ENCODE measurements at places on chromosomes 2 and 18.

DNA sequence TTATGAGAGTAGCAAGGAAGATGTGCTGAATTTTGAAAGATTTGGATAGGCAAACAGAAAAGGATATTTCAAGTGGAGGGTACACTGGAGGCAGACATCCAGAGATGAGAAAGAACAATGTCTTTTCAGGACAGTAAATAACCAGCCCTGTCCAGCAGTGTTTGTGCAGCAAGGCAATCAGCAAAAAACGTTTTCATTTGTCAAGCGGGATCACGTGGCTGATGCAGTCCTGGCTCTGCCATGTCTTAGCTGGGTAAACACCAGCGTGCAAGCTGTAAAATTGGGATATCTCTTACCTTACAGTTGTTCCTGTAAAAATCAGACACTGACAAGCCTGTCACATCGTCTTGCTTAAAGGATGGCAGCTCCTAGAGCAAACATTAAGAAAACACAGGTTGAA, 67.8 kb downstream of the CWC22 start:
- no peak for DNase-seq

- no peak for DNase-seq
These were observed 171.0 kb downstream of the DNER start for GRCh38 chr2:229543176-229543873.

- no peak for DNase-seq
These were observed 50.5 kb downstream of the GAREM1 start for GRCh38 chr18:32420084-32420750.

DNA sequence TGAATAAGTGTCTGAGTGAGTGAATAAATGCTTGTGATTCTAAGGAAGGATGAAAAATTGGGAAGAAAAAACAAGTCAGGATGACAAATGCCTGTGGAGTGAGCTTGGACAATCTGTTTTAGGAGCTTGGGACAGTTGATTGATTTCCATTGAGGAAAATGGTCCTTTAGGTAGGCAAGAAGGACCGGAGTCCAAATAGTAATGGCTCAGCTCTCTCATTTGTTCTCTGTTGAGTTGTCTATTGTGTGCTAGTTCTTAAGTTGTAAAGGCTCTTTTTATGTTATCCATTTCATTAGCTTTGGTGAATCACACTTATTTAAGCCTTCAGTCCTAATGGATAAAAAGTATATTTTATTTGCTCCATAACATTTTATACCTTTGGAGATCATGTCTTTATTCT, 31.9 kb downstream of the FAM171B start:
- no peak for DNase-seq

GRCh38 chr2:38073211-38074057, 2.5 kb downstream of the CYP1B1 start:
- DNase-seq: no peak

- no peak for DNase-seq
These were observed 342.2 kb downstream of the CMPK2 start for GRCh38 chr2:6523476-6523875.

GRCh38 chr18:36504928-36505327, 207.4 kb downstream of the FHOD3 start:
- no peak for DNase-seq

DNA sequence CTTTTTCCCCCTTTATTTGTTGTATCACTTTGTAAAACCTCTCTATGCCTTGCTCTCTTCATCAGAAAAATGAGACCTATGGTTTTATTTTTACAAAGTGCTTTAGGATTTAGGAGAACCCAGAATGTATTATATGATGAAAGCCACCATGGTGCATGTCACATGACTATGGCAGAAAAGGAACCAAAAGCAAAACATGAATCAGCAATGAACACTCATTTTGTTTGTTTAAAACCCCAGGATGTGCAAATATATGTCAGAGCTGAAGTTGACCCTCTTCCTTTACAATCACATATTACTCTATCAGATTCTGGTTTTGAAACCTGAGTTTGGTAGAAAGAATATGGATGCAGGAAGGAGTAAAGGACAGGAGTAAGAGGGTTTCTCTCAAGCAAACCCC, 70.0 kb downstream of the FIGN start:
- DNase-seq: no peak

DNA sequence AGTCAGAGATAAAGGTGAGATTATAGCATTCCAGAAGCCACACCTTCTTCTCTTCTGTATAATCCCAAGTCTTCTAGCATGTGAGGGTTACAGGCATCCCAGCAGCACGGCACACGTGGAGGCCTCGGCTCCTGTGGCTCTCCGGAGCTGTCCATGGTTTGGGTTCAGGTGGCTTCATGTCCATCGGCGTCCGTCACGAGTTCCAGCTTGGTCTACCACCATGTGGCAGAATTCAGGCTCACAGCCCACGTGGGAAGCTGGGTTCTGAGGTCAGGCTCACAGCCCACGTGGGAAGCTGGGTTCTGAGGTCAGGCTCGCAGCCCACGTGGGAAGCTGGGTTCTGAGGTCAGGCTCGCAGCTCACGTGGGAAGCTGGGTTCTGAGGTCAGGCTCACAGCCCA, 378.3 kb upstream of the SALL3 start:
- no peak for DNase-seq

DNA sequence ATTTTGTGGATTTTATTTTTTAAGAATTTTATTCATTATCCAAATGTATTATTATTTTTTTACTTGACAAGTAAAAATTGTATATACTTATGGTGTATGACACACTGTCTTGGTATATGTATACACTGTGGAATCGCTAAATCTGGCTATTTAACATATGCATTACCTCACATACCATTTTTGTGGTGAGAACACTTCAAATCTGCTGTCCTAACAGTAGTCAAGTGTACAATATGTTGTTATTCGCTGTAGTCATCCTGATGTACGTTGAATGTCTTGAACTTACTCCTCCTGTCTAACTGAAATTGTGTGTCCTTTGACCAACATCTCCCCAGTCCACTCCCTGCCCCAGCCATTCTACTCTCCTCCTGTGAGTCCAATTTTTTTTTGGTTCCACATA, 153.2 kb upstream of the PTPRM start:
- DNase-seq: no peak

DNA sequence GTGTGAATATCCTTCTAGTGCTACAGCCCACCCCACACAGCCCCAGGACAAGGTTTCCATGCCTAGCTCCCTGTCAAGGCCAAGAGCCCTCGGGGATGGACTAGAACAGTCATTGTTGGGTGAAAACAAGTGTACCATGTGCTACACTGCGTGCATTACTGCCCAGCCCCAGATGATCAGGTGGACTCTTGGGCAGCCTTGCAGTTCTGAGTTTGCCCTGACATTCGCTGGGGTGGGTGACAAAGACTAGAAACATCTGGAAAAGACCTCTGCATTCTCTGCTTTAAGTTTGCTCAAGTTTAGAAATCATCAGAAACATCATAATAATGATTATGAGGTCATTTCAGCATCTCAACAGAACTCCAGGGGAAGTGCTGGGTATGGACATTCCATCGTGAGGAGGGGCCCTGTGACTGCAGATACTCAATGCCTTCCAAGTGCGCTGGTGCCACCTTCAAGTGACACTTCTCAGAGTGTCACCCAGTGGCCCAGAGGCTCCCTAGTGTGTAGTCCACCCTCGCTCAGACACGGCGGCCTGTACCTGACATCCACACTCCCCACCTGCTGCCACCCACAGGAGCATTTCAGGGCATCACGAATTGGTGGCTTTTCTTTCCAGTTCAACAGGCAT, 5.3 kb upstream of the PXDN start:
- DNase-seq: no peak

DNA sequence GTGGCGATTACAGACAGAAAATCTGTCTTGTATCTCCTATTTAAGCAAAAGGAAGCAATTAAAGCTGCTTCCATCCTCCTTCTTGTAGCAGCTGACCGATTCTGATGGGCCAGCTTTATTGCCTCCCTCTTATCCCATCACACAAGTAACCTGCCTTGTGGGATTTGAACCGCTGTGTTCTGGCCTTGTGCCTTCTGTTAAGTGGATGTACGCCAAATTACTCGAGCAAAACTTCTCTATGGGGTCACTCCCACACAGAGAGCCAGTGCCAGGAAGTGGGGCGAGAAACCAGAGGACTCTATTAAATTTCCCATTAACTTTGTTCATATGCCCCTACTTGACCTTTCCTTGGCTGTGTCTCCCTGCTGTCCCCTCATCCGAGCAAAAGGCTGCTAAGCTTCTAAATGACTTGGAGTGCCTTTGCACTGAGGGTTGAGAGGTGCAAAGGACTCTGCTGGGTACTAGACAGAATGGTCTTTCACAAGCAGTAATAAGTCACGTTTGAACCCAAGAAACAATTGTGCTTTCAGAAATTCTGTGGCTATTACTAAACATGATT, 672.5 kb downstream of the MBD2 start:
- DNase-seq: no peak

- DNase-seq: no peak
These were observed 5.8 kb upstream of the PSD4 start for GRCh38 chr2:113167962-113168340.

DNA sequence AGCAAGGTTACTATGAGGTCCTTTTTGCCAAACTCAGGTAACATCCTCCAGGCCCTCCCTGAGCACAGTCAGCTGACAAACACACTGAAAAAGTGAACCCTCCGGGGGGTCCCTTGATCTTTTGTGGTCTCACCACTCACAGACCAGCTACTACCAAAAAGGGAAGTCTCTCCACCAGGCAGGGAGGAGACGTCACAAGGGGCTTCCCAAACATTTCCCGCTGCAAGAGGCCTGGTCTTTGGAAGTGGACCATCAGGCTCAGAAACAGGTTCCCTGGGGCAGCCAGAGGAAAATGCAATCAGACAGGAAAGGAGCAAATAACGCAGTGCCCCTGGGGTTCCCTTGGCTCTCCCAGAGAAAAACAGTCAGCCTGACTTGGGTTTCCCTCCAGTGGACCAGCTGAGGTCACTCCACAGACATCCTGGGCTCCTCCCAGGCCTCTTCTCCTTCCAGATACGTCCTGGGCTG, 38.7 kb upstream of the POMC start:
- DNase-seq: no peak

DNA sequence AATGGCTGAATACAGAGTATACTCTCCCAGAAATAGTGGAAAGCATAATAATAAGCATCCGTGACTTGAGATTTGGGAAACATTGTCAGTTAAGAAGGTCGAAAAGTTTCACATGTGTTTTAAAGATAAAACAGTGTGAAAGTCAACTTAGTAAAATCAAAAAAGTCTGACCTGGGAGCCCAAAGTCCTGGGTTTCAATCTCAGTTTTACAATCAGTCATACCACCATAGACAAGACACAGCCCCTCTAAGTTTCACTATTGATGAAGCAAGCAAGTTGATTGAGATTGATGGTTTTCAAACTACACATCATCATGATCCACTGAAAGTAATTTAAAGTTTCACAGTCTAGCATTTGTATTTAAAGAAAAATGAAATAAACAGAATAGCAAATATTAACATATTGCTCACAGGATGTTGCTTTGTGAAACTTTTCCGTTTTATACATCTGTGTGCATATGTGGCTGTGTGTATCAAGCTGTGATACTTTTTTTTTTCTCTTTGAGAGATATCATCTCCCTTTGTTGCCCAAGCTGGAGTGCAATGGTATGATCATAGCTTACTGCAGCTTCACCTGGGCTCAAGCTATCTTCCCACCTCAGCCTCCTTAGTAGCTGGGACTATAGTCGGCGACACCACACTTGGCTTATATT, 71.1 kb downstream of the PIK3C3 start:
- DNase-seq: no peak

DNA sequence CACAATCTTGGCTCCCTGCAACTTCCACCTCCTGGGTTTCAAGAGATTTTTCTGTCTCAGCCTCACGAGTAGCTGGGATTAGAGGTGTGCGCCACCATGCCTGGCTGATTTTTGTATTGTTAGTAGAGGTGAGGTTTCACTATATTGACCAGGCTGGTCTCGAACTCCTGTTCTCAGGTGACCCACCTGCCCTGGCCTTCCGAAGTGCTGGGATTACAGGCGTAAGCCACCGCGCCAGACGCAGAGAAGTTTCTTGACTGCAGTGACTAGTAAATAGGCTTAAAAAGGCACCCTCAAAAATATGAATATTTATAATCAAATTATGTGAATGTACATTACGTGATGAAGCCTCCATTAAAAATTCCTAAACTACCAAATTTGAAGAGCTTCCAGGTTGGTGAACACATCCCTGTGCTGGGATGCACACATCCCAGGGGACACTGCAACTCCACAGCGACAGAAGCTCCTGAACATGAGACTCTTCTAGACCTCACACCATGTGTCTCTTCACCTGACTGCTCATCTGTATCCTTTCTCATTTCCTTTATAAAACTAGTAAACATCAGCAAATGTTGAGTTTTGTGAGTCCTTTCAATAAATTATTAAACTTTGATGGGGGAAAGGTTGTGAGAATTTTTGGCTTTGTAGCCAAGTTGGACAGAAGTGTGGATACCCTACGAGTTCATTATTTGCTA, 203.3 kb upstream of the SPOPL start:
- no peak for DNase-seq

- no peak for DNase-seq
These were observed 383.4 kb downstream of the CBLN2 start for GRCh38 chr18:72160510-72161445.

GRCh38 chr2:196277002-196277401, 105.6 kb upstream of the STK17B start:
- peak; percentile 60 for DNase-seq

DNA sequence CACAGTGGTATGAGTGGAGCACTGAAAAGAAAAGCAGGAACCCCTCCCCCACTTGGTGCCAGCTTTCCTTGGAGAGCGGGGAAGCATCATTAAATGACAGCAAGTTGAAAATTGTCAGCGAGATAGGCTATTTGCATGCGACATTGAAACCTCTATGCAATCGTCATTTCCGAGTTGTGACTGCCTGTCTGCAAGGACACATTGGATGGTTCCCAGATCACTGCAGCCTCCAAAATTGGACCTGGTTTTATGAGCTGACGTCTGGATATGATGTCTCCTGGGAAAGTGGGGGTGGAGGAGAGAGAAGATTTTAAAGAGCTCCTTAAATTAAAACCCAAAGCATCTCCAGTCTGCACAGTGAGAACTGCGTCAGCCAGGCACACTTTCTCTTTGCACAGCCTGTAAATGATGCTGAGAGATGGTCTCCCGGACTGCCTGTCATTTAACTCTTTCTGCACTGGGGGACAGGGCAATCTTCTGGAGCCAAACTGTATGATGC, 57.8 kb upstream of the KIF5C start:
- no peak for DNase-seq

DNA sequence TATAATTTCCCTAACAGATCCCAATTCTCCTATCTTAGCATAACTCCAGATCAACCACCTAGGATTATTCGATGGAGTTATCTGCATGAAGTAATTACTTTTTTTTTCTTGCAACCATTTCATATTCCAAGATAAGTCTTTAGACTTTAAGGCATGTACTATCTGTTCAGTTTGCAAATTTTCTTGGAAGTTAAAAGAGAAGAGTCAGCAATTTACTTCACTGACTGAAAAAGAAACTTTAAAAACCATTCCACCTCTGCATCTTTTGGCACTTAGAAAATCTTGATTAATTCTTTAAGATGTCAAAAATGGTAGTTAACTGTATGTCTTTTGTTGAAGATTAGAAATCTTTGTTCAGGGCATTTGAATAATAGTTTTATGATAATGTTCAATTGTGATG, 830.5 kb upstream of the KLHL29 start:
- no peak for DNase-seq

DNA sequence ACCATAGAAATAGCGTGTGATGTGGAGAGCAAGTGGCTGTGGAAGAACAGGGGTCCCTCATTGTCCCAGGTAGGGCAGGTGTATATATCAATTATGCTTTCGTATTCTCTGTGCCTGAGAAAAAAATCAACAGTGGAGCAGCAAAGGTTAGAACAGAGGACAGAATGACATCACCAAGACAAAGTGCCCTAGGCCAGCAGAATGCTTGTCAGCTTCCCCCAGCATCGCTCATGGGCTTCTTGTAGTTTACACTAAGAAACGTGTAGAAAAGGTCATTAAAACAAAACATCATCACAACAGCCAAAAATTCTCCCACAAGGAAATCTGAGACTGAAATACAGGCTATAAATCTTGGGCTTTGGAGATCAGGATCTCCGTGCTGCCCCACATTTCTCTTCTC, 288.0 kb downstream of the TDRD15 start:
- DNase-seq: no peak

All from central memory CD4-positive, alpha-beta T cell (primary cell).